ENCODE measurements at places on chromosomes 5 and 9. TPM values are rescaled to one million over a fixed set of nuclear protein-coding genes. Genes with fewer than 3 reads are reported as not detected.

- H3K27me3 ChIP-seq, result no peaks in the 10 kb centered on the region
- no peaks in the 10 kb centered on the region for H3K4me1 ChIP-seq
- no peak for DNase-seq
Measured at GRCh38 chr9:127841087-127841835, 13.2 kb downstream of the ENG start.

The KLHL3 gene
- 5.7 TPM for total RNA-seq

DNA sequence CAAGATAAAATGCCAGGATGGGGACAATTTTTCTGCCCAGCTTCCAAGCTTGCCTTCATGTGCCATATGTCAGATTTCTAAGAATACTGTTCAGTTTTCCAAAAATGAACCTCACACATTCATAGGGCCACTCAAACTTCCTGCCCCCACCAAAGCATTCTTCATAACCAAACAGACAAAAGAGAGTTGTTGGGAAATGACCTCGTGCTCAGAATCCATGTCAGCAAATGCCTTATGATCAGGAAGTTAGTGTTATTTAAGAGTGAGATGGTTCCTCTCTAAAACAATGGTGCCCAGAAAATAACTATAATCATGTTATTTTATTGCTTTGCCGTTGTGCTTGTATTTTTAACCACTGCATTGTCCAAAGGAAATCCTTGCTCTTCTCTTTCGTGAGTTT is 208.2 kb downstream of the ZNF608 start:
- no peak overlapping the region for H3K4me3 ChIP-seq
- no peak for DNase-seq
- no peaks in the 10 kb centered on the region for H3K36me3 ChIP-seq

The TPRN gene
- total RNA-seq, result 13.3 TPM

GRCh38 chr9:122075135-122076030 is 17.7 kb downstream of the TTLL11 start:
- peaks cover 8% of the 10 kb centered on the region for H3K36me3 ChIP-seq
- no peak for DNase-seq
- H3K4me1 ChIP-seq, result no peaks in the 10 kb centered on the region
- H3K4me3 ChIP-seq, result no peak overlapping the region
- H3K27me3 ChIP-seq, result no peaks in the 10 kb centered on the region
- no peak overlapping the region for H3K27ac ChIP-seq

GRCh38 chr9:35611230-35611797 is 6.3 kb downstream of the TESK1 start:
- peak; percentile 73 for DNase-seq
- H3K4me1 ChIP-seq, result peaks cover 16% of the 10 kb centered on the region
- H3K27me3 ChIP-seq, result no peaks in the 10 kb centered on the region

DNA sequence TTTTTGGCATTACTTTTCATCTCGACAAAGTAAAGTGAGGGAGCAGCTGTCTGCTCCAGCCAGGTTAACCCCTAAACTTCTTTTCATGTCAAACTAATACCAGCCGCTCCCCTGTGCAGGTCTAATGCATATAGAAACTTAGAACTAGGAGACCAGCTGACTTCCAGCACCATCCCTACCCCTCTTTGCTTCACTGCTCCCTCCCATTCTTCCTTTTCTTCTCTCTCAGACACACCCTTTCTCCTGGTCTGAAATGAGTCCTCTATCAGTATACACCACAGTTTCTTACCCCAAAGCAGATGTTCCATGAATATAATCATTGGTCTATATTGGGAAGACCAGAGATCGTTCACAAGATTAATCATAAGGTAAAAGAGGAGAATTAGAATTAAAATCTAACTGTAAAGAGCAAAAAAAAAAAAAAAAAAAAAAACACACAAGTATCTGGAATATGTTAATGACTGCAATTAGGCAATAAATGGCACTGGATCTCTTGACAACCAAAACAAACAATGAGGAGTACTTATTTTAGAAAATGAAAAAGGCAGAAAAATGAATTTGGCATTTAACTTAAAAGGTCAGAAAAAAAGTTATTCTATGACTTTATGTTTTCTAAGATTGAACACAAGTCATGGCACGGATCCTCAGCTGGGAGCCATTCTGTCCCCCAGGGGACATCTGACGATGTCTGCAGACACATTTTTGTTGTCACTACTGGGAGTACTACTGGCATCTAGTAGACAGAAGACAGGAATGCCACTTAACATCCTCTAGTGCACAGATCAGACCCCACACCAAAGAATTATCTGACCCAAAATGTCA is 209.8 kb downstream of the PJA2 start:
- DNase-seq, result no peak
- no peak overlapping the region for H3K4me3 ChIP-seq
- no peak overlapping the region for H3K27ac ChIP-seq
- H3K36me3 ChIP-seq, result no peaks in the 10 kb centered on the region
- no peaks in the 10 kb centered on the region for H3K4me1 ChIP-seq
- peaks cover 10% of the 10 kb centered on the region for H3K27me3 ChIP-seq

DNA sequence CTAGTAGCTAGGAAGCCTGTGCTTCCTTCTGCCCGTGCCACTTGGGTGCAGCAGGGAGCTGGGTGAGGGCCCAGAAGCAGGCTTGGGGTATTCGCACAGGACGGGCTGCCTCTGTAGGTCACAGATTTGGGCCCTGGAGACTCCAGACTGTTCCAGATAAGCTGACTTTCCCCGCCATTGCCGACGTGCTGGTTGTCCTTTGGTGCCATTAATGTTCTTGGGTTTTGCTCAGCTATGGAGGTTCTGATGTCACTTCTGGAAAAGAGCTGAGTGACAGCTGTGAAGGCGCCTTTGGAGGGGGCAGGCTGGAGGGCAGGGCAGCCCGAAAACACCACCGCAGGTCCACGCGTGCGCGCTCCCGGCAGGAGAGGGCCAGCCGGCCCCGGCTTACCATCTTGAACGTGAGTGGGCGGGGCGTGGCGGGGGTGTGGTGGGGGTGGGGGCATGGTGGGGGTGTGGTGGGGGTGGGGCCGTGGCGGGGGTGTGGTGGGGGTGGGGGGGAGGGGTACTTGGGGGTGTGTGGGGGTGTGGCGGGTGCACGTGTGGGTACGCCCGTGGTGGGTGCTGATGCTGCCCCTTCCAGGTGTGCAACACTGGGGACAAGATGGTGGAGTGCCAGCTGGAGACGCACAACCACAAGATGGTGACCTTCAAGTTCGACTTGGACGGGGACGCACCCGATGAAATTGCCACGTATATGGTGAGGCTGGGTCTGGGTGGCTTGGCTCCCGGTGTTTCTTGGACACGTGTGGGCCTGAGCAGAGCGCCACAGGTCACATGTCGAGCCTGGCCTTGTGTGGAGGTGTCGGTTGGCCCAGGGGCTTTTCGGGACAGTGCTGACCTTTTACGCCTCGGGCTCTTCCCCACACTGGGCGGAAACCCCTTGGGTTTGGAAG is 79.6 kb downstream of the WNK2 start:
- no peak overlapping the region for H3K27ac ChIP-seq
- DNase-seq, result peak; percentile 25
- no peaks in the 10 kb centered on the region for H3K36me3 ChIP-seq

Measured in activated CD8-positive, alpha-beta memory T cell treated with anti-CD3 and anti-CD28 coated beads, Interleukin-2, amount 10 ng/mL, durations not matched to agents 7 days and 5 days (primary cell).